ENCODE measurements at places on chromosomes 1 and 21. TPM values are rescaled to one million over a fixed set of nuclear protein-coding genes. Genes with fewer than 3 reads are reported as not detected.

Gene OR6N1
- total RNA-seq, result not detected

GRCh38 chr1:41429641-41430035 lies 54.8 kb downstream of the EDN2 start:
- DNase-seq, result no peak

GRCh38 chr1:220458936-220459335 lies 69.0 kb upstream of the MARK1 start:
- DNase-seq, result no peak

GRCh38 chr1:28144203-28145135 lies 32.0 kb downstream of the PTAFR start:
- no peak for DNase-seq

Gene FMO1
- not detected for total RNA-seq

Gene SPATC1L
- 32.8 TPM for total RNA-seq

Gene VHLL
- not detected for total RNA-seq

Gene IQGAP3
- 32.4 TPM for total RNA-seq

Gene SLFNL1
- total RNA-seq, result 1.0 TPM

GRCh38 chr1:34538481-34538880 lies 216.4 kb upstream of the GJB5 start:
- no peak for DNase-seq

GRCh38 chr1:173900427-173900826 lies 16.7 kb downstream of the SERPINC1 start:
- no peak for DNase-seq

Gene C2CD2
- 26.3 TPM for total RNA-seq

All from progenitor cell of endocrine pancreas (in vitro differentiated cells).